GM12865 (cell line): ENCODE measurements at places on chromosomes 11 and 22.
A peak's percentile ranks its signal among the peaks of the same experiment; 100 is the strongest.

GRCh38 chr11:97309291-97309690 is 919.5 kb downstream of the JRKL start:
- no peak for DNase-seq

DNA sequence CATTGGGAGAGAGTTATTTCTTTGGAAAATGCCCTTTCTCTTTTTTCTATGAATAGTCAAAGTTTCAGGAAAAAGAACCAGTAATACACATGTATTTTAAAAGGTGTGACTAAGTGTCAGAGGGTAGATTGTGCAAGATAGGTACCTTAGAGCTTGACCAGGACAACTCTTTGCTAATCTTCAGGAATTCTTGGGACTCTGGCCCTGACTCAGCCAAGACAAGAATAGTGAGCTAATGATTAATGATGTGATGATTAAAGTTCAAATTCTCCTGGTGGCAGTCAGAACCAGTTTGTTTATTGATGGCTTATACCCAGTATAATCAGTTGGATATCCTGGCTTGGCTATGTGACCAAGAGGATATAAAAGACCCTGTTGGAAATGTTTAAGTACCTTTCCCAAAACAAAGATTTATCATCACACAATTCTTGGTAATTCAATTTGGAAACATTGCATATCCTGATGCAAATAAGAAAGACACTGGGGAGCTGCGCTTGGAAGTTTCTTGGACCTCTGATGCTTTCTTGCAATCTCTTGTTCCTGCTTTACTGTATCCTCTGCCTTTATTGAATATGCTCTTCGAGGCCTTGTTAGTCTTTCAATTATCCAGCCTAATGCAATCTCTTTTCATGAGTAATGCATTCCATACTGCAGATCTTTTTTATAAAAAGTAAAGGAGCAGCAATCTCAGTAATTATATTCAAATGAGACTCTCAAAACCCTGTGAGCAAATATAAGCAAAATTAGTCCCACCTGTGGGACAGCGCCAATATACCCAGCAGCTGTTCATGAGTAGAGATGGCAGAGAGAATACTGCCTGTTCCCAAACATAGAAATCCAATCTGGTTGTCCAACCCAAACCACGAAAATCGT is 48.0 kb upstream of the CEP126 start:
- DNase-seq, result no peak

- DNase-seq, result no peak
Observed at GRCh38 chr11:9525116-9525515, 48.4 kb upstream of the WEE1 start.

GRCh38 chr22:23137905-23138561 is 3.8 kb downstream of the RSPH14 start:
- peak; percentile 90 for DNase-seq

DNA sequence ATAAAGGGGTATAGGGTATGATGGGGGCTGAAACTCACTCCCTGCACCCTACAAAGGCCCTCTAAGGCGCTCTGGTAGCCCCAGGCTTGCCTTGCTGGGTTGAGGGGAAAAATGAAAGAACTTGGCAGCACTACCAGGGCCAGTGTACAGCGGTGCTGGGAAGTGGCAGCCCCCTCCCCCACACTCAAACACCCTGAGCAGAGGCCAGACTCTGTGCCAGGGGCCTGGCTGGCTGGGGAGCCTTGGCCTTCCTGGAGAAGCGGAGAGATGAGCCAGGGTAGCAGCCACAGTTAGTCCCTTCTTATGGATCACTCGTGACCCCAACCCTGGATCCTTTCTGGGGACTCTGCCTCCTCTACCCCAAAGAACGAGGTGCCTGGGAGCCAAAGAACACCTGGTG is 2.7 kb downstream of the TMEM134 start:
- DNase-seq, result no peak

DNA sequence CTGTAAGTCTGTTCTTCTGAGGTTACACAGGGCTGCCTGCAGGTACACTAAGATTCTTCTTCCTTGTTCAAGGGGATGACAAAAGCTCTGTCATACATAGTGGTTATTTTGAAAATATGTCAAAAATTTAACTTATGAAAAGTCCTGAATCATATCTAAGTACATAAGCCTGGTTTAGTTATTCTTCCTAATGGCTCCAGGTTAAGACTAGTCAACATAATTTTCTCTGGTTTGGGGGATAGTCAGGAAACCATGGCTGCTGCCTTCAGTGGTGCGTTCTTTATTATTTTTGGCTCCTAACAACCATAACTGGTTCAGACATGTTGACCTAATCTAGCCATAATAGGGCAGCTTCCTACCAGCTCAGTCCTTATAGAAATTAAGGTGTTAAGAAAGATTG is 257.4 kb upstream of the DDI1 start:
- no peak for DNase-seq

GRCh38 chr11:28899706-28900105 is 791.5 kb downstream of the METTL15 start:
- DNase-seq, result no peak

DNA sequence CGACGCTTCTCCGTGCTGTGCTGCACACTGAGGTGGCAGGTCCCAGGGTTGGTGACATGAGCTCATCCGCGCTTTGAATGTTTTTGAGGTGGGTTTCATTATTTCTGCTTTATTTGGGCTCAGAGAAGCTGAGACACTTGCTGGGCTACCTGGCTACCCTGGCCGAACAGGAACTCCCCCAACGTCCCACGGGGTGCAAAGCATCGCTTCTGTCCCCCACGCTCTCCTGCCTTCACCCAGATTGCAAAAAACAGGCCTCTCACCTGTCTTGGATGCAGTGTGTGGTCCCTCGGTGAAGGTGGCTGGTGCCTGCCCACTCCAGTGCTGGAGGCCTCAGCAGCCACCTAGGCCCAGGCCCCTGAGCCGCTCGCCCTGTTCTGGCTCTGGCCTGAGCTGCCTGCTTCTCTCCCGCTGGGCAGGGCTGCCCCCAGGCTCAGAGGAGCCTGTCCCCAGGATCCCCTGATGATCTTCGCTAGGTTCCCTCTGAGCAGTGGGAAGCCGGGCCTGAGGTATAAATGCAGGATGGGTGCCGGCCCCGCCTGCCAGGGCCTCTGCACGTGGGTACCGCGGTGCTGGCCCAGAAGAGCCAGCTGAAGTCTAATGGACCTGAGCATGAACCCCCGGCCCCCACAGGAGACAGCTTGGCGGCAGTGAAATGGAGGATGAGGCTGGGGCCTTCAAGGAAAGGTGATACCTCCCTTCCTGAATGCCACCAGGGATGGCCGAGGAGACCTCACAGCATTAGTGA is 15.8 kb upstream of the MRGPRD start:
- no peak for DNase-seq

DNA sequence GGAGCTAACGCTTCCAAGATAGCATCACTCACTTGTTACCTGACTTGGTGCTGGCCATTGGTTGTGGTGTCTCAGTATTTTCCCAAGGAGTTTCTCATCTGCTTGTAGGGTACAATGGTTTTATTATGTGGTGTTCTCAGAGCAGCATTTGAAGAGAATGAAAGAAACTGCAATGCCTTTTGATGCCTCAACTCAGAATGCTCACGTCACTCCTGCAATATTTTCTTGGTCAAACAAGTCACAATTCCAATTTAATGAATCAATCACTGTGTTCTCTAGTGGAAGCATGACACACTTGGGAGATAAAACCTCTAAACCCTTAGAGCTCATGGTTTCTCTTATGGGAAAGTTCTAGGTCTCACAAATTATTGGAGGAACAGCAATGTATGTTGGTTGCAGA is 2.0 kb upstream of the OR5D14 start:
- DNase-seq, result no peak

DNA sequence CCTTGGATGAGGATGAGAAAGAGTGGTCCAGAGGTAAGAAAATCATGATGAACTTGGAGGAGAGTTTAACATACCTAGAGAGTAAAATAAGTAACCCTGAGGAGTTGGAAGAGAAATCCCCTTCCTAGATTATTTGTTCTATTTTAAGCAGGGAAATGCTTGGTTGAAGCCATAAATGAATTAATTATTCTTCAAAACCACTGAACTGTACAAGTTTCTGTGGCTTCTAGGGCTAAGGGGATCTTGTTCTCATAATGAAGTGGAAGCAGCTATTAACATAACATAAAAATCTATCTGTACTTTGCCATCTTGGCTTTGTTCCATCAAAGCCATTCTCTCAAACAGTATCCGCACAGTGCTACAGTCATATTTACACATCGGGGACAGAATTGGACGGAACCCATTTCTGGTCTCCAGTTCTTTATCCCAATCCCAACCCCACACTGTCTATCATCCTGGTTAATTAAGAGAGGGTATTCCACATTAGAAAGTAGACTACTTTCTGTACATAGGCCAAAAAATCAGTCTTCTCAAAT is 14.5 kb upstream of the ARHGAP42 start:
- DNase-seq, result no peak

- no peak for DNase-seq
Observed at GRCh38 chr11:74256378-74257133, 54.9 kb downstream of the P4HA3 start.

DNA sequence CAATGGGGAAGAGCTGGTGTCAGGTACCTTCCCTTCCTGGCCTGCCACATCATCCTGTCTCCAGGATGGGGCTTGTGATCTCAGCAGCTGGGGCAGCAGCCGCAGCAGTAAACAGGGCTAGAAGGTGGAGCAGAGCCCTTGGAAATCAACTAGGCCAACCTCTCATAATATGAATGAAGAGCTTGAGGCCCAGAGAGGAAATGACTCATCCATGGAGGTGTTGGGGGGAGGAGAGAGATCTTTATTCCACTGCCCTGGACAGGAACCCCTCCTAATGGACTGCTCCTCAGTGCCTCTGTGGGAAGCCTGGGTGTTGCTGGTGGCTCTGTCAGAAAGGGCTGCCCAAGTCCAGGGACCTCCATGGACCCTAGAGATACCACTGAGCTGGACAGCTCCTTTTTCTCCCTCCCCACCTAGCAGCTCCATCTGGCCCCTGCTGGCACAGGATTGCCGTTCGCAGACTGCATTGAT is 111.8 kb downstream of the OSBP2 start:
- no peak for DNase-seq

DNA sequence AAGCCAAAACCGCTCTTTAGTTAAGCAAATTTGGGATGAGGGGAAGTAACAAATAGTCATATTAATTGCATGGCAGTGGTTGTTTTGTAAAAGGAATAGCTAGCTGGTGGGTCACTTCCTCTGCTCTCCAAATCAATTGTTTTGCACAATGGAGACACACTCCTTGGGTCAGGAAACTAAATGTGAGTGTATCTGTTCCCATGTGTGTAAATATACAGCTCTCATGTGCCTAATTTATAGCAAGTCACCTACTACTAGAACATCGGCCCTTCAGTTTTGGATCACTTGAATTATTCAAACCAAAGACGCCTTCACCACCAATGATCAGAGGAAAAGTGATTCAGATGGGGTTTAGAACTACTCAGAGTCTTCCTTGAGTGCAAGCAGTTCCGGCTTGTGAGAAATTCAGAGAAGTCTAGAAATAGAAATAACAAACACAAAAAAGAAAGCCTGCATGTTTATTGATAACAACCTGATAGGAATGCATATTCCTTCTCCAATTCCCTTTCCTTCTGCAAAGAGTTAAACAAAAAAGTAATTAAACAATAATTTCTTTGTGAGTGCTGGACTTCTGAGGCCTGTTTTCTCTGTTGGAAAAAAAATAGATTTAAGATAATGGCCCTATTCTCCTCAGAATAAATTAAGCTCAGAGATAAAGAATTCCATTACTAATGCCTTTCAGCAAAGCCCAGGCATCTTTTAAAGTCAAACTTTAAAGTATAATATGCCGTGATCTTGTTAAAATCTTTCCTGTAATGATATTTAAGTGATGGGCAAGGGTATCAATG is 100.4 kb downstream of the KIRREL3 start:
- no peak for DNase-seq

GRCh38 chr22:35656284-35656752 is 8.1 kb downstream of the APOL6 start:
- no peak for DNase-seq

- DNase-seq, result no peak
Observed at GRCh38 chr11:85749287-85749834, 61.6 kb downstream of the SYTL2 start.

DNA sequence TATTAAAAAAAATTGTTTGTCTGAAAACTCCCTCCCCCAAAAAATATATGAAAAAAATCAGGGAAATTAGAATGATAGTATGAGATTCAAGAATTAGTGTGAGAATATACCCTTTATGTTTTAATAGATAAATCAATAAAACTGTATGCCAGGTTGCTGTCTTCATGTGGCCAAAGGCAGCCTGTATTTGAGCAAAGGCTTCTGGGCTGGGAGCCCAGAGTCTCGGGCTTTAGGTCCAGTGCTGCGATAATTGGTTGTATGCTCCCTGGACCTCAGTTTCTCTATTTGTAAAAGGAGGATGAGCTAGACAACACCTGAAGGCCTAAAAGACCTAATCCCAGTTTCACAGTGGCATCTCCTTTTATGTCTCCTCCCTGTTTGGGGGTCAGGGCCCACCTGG is 29.8 kb downstream of the THOC5 start:
- DNase-seq, result no peak

- no peak for DNase-seq
Observed at GRCh38 chr11:23455321-23455891, 595.1 kb upstream of the CCDC179 start.

DNA sequence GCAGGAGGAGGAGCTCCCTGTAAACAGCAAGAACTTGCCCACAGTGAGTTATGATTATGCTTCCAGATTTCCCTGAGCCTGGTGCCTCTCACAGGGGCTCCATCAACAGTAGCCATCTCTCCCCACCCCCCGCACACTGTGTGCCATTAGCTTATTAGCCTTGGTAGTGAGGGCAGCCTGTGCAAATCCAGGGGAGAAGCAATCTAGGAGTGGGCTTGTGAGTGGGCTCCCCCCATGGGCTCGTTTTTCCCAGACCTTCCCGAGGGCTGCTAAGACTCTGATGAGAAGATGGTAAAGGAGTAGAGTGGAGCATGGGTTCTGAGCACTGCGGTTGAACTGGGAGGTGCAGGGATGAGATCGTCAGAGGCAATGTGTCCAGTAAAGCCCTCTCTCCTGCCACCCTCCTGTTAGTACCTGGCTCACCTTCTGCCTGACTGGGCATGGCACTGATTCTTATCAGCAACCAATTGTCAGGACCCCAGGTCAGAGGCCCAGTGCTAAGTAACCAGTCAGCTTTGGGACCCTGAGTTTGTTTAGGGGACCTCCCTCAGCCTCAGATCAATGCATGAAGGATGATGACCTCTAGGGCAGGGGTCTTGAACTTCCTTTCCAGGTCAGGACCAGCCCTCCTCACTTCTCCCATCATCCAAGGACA is 38.4 kb upstream of the TP53I11 start:
- DNase-seq, result no peak

GRCh38 chr11:85855341-85855656 is at the start of gene CCDC83:
Gene CCDC83, plus strand, starts transcription at chr11:85855383. Its CDS starts 9,741 bp downstream, at chr11:85865124.
- no peak for DNase-seq

GRCh38 chr11:67689178-67689577 is 14.8 kb upstream of the ALDH3B2 start:
- DNase-seq, result no peak

GRCh38 chr11:5624489-5625279 is at the start of gene TRIM34:
Gene TRIM34, plus strand, starts transcription at chr11:5625001. Its CDS starts 7,331 bp downstream, at chr11:5632332.
- peak; percentile 91 for DNase-seq

DNA sequence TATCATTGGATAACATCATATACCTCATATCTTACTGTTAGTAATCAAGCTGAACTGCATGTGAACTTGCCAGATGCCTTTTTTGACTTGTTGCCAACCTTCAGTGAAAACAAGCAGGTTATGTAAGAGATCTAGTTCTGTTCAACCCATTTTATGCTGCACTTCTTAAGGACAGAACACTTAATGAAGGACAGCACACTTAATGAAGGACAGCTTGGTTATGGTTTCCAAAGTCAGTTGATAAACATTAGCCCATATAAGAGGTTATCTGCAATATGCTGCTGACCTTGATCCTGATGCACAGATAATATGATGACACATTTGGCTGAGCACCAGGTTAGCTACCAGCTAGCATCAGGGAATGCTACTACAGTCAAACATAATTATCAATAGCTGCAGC is 358.7 kb upstream of the PDGFD start:
- DNase-seq, result no peak

GRCh38 chr11:130165601-130166456 is 6.2 kb downstream of the ST14 start:
- DNase-seq, result no peak
